ENCODE measurements at places on chromosomes 7 and 10. TPM values are rescaled to one million over a fixed set of nuclear protein-coding genes. Genes with fewer than 3 reads are reported as not detected.

DNA sequence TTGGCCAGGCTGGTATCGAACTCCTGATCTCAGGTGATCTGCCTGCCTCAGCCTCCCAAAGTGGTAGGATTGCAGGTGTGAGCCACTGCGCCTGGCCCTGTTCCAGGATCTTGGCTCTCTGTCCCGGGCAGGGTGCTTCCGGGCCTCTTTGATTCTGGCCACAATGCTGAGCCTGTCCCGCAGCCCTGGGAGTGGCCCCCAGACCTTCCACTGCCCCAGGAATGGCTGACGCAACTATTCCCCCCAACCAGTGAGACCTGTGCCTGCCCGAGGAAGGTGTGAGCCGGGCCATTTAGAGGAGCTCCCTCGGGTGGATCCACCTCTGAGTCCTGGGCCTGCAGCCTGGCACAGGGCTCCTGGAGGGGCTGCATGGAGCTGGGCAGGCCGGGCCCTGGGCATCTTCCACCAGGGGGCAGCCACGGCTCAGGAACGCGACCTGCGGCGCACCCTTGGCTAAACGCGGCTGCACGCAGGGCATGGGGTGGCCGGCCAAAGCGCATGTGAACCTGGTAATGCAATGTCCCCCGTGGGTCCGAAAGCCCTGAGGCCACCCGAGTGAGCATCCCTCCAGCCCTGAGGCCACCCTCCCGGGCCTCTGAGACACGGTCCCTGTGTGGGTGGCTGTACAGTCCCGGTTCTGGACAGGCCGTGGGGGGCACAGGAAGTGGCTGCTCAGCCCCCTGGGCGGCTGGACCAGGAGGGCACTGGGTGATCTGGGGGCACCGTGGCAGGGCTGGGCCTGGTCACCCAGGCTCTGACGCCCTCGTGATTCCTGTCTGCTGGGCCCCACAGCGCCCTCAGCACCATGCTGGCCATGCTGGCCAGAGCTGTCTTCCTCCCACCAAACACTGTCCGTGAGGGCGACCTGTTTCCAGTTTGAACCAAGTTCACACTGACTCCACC, 24.8 kb downstream of the GRIFIN start:
- DNase-seq: peak; percentile 81

DNA sequence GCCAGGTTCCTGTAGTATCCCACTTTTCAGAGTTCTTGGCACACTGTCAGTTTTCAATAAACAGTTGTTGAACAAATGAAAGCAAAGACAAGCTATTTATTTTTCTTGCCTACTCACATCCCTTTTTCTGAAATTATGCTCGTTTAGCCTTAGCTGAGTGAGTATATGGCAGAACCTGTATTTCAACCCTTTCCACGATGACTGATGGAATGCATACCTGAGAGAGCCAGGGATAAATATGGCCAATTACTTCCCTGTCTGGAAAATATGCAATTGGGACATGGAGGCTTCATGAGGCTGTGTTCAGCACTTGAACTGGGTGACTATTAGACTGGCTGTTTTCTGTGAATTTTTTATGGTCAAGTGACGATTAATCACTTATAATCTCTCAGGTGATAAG, 144.5 kb upstream of the POT1 start:
- DNase-seq: no peak

- DNase-seq: no peak
Measured at GRCh38 chr7:116859323-116859722, 3.1 kb upstream of the CAPZA2 start.

GRCh38 chr10:44056967-44057805, 327.7 kb downstream of the CXCL12 start:
- peak; percentile 40 for DNase-seq

Gene TAF6
- total RNA-seq: 62.7 TPM

DNA sequence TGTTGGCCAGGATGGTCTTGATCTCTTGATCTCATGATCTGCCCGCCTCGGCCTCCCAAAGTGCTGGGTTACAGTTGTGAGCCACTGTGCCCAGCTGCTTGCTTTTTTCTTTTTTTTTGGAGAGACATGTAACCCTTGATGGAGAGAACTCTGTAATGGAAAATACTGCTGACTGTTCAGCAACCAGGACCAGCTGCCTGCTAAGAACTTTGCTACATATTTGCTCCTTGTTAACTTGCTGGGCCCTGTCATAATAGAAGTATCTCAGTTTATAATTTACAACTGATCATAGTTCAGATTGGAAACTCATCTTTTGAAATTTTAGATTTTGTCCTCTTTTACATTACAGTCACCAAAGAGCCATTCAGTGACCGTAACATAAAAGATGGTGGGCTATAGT, 34.9 kb downstream of the TASOR2 start:
- no peak for DNase-seq

Gene TLX1
- not detected for total RNA-seq

Gene WIPF3
- total RNA-seq: 4.5 TPM

DNA sequence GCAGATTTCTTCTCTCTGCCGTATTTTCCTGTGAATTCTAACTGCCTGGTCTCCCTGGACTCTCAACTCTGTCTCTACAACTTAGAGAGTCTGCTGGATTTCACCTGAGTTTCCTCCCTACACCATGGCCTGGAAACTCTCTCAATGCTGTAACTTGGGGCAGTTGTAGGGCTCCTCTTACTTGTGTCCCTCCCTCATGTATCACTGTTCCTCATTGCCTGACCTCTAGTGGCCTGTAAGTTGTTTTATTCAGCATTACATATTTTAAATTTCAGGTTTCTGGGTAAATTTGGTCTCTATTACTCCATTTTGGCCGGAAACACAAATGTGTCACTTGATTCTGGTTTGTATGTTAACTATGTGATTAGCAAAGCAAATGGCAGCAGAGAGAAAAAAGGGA, 70.9 kb downstream of the DYNC1I1 start:
- DNase-seq: no peak

- DNase-seq: no peak
Measured at GRCh38 chr10:4102802-4103344, 317.9 kb upstream of the KLF6 start.
